Activated naive CD4-positive, alpha-beta T cell treated with anti-CD3 and anti-CD28 coated beads, Interleukin-2, amount 50 U/mL, for 16 hours (primary cell): ENCODE measurements at places on chromosomes 6 and 20.

GRCh38 chr6:61809004-61809595 is 476.9 kb downstream of the KHDRBS2 start:
- DNase-seq = no peak

- no peak for DNase-seq
These were observed 20.6 kb upstream of the SLC9A8 start for GRCh38 chr20:49792006-49792405.

- peak; percentile 69 for DNase-seq
These were observed 119.0 kb downstream of the RTN4IP1 start for GRCh38 chr6:106510090-106510970.

- DNase-seq = no peak
These were observed 4.5 kb upstream of the SPDEF start for GRCh38 chr6:34560366-34561226.

GRCh38 chr6:85677234-85677956 is 34.7 kb upstream of the SYNCRIP start:
- DNase-seq = no peak

GRCh38 chr6:105803442-105803841 is 282.7 kb upstream of the PRDM1 start:
- no peak for DNase-seq

DNA sequence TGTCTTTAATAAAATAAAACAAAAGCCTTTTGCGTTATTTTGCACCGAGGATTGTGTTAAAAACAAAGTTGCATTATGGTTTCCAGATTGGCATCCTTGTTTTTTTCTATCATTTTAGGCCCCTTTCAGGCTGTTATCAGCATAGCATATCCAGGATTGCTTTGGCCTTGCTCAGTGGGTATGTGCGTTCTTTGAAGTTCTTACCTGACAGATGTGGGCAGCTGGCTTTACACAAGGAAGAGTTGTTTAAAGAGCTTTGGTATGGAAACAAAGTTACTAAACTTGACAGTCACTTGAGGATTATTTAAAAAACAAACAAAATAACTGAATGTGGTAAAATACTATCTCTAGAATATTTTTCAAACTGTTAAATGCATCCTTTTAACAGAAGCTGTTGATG is 6.6 kb downstream of the VAPB start:
- no peak for DNase-seq

- DNase-seq = no peak
These were observed 141.1 kb downstream of the EPHA7 start for GRCh38 chr6:93278241-93278640.

DNA sequence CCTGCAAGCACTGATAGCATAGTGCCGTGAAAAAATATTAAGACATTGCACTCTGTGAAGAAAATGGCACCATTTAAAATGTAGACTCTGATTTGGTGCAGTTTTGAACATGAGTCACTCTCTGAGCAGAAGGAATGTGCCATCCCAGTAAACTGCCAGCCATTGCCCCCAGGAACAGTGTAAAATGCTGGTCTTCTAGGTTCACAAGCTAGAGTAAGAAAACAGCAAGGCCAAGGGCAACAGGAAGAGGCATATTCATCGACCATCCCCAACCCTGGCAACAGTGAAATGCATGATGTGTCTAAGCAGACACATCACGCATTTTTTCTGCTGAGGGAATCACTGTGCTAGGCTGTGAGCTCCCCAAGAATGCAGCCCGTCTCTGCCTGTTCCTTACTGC is 163.2 kb upstream of the RIN2 start:
- no peak for DNase-seq

GRCh38 chr6:119312875-119313338 is 36.7 kb downstream of the MAN1A1 start:
- DNase-seq = no peak

DNA sequence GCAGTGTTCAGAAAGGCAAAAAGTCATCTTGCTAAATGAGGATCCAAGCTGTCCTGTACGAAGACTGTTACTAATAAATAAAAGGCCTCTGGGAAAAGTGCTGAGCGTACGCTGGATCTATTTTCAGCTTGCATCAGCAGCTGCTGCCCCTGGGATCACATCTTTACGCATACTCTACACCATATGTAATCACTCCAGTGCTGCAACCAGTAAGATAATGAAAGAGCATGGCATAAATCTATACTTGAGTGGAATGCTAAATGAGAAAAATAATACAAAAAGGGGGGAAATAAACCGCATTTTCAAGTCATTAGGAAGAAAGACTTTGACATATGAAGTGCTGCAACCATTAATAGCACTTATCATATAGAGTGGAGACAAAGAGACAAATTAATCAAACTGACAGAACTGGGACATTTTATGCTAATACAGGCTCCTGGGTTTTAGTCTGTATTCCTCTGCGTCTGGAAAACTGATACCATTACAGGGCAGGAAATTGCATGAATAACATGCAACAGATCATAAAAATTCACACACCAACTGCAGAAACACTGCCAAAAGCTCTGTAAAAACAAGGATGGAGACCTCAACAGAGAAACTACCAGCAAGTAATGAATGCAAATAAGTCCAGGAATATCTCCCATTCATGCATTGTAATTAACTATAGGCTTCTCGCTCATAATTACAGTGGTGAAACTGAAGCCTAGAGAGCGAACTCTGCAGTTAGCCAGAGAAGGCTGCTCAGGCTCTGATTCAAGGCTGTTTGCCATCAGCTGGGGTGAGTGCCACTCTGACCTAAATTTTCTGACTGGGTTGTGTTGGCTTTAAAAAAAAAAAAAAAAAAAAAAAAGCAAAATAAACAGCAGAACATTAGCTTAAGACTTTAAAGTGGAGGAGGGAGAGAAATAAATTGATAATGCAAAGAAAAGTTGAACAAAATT is 83.8 kb downstream of the GJA10 start:
- no peak for DNase-seq
